COR-L47 (cell line): ENCODE measurements at places on chromosomes 3 and 15.

GRCh38 chr3:136189859-136190617 is 6.1 kb downstream of the MSL2 start:
- DNase-seq: no peak

DNA sequence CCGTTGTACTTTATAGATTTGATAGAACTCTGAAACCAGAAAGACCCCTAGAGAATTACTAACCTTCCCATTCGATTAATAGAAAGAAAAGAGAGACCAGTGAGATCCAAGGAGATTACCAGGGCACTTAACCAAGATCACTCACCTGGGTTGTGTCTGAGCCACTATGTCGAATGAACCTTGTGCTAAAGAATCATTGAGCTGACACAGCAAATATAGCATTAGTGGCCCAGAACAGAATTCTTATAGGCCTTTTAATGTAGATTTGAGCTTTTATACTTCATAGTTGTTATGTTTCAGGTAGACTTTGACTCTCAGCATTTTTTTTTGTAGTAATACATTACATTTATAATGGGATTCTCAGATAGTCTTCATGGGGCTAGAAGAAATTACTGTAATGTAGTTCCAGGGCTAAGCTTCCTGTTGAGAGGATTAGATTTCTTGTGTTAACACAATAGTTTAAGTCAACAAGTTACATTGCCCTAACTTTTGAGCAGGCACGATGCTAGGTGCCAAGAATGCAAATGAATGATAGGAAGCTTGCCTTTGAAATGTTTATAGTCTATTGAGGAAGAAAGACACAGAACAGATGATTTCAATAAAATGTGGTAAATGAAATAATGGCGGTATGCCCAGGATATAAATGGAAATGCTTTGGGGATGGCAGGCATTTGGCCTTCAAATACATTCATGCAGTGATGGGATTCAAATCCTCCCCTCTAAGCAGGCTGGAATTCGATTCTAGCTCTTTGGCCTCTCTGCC is 24.4 kb upstream of the ABHD10 start:
- no peak for DNase-seq

DNA sequence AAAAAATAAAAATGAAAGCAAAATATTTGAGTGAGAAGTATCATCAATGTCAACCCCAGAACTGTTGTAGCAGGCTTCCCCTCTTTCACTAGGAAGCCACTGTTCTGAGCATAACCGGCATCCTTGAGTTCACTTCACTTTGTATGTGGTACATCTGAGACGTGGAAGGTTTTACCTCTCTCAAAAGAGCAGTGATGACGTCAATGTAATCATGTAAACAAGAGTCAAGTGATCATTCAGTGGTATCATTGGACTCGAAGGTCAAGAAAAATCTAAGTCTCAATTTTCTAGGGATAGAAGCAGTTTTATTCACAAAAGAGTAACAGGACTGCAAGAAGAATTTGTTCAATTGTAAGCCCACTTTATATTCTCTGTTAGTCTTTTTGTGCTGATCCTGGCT is 339.8 kb upstream of the THRB start:
- DNase-seq: no peak

- DNase-seq: no peak
Measured at GRCh38 chr3:55624238-55624637, 137.1 kb upstream of the WNT5A start.

DNA sequence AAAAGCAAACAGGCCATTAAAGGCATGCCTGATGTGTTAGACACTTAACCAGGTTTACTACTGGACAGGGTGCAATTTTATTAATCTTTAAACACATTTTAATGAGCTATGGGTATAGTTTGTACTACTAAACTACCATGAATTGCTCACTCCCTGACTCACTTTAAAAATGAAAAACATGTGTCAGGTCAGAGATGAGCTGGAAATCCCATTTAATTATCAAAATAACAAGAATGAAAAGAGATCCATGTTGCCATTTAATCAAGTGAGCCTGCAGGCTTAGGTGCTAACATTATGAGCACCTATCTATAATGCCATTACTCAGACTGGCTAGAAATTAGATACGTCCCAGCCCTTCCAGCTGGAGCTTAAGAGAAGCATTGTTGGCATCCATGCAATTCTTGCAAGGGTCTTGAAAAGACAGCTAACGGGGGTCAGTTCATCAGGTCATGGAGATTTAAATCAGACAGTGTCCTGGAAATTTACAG is 224.4 kb downstream of the THRB start:
- DNase-seq: no peak

DNA sequence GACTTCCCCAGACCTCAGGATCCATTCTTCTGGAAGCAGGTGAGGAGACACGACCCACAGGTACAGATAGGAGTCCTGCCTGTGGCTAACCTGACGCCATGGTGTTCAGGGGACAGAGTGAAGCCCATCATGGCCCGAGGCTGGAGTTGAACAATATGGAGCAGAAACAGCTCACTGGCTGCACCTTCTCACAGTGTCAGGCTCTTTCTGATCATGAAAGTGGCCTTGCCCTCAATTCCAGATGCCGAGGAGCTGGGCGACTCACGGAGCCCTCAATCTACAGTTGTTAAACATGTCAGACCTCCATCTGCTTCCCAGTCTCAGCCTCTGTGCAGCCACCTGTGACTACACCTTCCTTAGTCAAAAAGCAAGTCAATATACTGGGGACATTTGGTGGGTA is 110.8 kb upstream of the SMAD3 start:
- DNase-seq: no peak

GRCh38 chr15:38882221-38882620 is 317.6 kb upstream of the RASGRP1 start:
- DNase-seq: no peak

DNA sequence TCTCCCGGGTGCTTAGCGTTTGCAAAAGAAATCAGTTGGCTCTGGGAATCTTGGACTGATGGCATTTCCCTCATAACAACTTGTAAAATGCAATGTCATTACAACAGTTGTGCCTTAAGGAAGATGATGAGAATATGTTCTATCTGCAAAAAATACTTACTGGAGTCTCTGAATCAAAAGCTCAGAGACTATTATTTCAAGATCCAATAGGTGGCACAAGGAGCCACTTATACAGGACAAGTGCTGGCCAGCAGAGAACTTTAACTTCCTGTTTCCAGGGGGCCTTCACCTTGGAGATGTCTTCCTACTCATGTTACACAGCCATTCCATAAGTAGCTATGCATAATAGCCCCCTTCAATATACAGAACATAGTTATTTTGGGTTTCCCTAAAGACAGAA is 8.9 kb upstream of the RPS27L start:
- no peak for DNase-seq

- DNase-seq: no peak
Measured at GRCh38 chr15:29939404-29939803, 117.1 kb upstream of the TJP1 start.

DNA sequence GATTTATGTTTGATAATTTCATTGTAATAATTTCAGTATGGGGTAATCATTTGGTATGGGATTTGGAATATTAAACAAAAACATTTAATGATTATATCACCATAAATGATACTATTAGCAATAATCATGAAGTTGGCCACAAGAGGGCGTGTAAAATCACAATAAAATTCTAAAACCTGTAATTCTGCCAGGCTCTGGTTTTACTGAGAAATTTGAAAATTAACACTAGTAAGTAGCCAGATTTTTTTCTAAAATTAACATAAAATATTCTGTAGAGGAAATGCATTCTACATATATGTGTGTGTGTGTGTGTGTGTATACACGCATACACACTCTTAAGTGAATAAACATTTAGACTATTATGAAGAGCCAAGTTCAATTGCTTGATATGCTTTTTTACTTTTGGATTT is 40.5 kb downstream of the FEZF2 start:
- no peak for DNase-seq

DNA sequence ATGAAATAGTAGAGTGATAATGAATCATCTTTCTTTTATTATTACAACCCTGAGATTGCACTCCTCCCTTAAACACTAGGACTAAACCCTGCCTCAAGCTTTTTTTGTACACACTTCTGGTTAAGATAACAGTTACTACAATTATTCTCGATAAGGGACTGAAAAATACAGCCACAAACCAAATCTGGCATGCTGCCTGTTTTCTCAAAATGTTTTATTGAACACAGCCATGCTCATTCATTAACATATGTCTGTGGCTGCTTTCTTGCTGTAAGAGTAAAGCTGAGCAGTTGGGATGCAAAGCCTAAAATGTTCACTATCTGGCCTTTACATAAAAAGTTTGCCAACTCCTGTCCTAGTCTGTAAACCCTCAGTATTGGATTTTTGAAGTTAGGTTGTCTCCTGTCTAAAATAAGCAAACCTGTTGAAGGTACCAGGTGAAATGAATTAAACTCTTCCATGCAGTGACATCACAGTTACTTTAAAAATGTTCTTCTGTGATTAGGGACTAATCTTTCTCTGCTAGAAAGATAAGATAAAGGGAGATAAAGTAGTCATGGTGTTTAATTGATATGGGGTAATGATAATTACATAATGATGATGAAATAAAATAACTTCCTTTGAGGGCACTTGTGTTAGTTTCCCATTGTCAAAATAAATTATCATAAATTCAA is 218.2 kb downstream of the STXBP5L start:
- no peak for DNase-seq

DNA sequence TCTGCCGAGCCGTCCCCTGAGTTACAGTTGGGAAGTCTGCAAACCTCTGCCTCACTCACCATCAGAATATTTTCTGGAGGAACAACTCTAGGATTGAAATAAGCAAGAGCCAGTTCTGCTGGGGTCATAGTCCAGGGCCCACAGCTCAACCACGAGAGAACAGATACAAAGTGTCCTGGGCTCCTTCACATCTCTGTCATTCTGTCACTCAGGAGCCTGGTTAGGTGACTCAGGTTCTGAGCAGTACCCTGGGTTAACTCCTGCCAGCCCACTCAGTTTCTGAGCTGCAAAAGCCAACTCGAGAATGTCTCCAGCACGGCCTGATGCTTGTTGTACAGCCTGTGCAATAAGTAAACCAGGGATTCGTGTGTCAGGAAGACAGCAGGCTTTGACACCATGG is 155.7 kb downstream of the SLCO3A1 start:
- no peak for DNase-seq

DNA sequence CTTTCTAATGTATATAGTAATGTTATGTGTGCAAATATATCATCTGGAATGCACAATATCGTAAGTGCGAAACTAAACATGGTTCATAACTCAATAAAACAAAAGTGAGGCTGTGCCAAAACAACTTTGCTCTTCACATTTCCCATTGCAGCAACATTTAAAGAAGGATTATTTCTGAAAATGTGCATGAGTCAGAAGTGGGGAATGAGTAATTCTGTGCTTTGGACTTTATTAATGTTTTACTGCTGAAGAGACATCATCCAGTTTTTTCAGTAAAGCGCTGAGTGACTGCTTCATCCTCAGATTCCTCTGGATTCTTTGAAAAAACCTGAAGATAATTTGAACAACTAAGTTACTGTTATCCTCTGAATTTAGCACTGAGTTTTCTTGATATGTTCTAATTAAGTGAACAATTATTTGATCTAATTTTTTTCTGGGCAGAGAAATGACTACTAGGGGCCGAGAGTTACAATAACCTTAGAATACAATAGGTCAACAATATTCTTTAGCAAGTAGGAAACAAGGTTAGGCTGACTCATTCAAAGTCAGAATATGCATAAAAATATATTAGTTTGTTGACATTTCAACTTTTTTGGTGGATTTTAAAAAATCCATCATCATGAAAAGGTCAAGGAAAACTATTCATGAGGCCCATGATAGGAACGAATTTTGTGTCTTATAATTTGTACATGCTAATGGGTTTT is 20.0 kb upstream of the PLCL2 start:
- no peak for DNase-seq

DNA sequence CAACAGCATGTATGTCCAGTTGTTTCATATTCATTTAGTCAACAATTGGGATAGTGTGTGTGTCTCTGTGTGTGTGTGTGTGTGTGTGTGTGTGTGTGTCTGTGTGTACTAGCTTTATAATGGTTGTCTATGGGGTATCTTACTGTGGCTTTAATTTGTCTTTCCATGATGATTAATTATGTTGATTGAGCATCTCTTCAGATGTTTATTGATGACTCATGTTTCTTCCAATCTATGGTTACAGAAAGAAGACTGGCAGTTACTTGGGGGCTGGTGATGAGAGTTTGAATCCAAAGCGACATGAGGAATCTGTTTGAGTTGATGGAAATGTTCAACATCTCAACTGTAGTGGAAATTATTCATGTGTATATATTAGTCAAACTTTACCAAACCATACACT is 440.1 kb downstream of the ZNF385D start:
- no peak for DNase-seq

GRCh38 chr15:52731732-52732470 is 52.7 kb upstream of the ATOSA start:
- no peak for DNase-seq

GRCh38 chr3:149247008-149247710 is 25.5 kb upstream of the CP start:
- DNase-seq: no peak

GRCh38 chr15:49656734-49657133 is 35.9 kb downstream of the DTWD1 start:
- no peak for DNase-seq
